ENCODE measurements at places on chromosomes 12 and 14.

- no peak for DNase-seq
Observed at GRCh38 chr14:23130871-23131270, 11.8 kb upstream of the CEBPE start.

GRCh38 chr12:42809226-42809625 is 219.7 kb upstream of the PRICKLE1 start:
- no peak for DNase-seq

DNA sequence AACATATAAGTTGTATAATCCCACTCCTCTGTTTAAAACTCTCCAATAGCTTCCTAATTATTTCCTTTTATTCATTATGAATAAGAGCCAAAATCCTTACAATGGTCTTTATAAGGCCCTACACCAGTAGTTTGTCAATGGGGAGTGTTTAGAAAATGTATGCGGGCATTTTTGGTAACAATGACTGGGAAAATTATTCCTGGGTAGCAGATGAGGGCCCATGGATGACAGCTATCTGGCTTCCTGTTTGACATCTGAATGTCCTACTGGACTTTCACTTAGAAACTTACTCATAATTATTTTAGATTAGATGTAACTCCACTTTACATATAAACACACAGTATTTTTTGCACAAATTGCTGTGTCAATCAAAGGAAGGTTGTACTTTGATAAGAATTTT is 101.2 kb downstream of the PAPLN start:
- no peak for DNase-seq

GRCh38 chr14:59484639-59485175 is 390 bp downstream of the JKAMP start:
- DNase-seq = no peak

DNA sequence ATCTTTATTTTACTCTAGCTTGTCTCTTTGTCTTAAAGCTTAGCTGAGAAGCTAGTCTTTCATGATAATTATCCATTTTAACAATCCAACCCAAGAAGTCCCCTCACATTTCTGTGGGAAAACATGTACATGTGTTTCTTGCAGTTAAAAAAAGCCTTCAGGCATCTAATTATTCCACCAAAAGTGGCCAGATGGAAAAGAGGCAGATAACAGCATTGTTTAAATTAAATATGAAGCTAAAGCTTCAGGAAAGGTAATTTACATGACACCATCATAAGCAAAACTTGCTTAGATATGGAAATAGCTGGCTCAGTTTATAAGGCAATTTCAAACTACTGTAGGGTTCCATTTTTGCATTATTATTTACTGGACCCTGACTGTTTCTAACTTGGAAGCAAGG is 175.4 kb downstream of the UNC79 start:
- no peak for DNase-seq

DNA sequence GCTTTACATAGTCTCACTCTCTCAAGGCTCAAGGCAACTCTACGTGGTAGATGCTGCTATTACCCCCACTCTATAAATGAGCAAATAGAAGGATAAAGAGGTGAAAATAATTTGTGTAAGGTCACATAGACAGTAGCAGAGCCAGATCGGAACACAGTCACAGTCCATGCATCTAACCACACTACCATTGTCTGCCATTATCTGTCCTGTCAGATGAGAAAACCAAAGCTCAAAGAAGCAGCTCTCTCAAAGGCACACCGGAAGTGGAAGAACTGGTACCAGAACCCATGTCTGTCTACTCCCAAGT is 134.4 kb upstream of the NUDT4 start:
- no peak for DNase-seq

GRCh38 chr12:47940773-47941474 is 22.5 kb upstream of the TMEM106C start:
- DNase-seq = no peak

- no peak for DNase-seq
Observed at GRCh38 chr12:32997471-32997870, 100.9 kb upstream of the PKP2 start.

DNA sequence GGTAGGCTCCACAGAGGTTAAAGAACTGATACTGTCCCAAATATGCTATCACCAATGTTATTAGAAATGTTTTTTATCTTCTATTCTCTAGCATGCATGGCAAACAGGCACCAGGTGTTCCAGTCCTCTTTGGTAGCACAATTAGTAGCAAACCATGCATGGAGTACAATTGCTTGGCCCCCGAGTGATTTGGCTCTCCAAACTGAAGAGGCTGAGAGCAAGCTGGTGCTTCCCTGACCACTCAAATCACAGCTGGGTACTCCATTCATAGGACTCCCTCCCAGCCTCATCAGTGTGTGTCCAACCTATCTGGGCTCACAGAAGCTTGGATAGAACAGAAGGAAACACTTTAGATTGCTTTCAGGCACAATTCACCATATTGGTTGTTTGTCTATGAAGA is 93.4 kb downstream of the DIO2 start:
- DNase-seq = no peak

- DNase-seq = no peak
Observed at GRCh38 chr12:107223821-107224220, 130.5 kb upstream of the CRY1 start.

DNA sequence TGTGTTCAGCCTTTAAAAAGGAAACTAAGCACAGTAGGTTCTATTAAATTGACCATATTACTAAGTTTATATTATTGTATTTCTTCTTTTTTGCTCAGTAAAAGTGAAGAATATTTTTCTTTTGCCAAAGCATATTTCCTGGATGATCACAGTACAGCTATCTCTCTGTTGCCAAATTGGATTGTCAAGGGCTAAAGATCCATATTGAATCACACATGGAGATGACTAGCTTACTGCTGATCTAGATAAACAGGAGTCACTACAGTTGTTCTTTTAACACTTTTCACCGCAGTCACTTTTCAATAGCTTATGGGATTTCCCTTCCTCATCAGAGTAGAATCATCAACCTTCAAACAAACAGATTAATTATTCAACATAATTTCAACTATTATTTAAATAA is 78.6 kb downstream of the LRRC9 start:
- DNase-seq = no peak

DNA sequence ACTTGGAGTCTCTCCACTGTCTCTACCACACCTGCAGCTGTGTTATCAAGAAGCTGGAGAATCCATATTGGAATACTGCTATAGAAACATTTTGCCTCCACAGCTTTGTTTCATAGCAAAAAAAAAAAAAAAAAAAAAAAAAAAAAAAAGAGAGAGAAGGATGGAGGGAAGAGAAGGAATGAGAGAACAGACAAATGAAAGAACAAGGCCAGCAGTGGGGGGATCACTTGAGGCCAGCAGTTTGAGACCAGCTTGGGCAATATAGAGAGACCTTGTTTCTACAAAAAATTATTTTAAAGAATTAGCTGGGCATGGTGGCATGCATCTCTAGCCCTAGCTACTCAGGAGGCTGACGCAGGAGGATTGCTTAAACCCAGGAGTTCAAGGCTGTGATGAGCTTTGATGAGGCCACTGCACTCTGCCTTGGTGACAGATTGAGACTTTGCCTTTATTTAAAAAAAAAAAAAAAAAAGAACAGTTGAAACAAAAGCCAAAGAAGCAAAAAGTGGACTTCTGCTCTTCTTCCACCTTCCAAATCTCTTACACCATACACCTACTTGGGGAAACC is 8.1 kb downstream of the VEZT start:
- DNase-seq = no peak

- no peak for DNase-seq
Observed at GRCh38 chr12:10027721-10028120, 2.8 kb upstream of the CLEC9A start.

Data from activated CD8-positive, alpha-beta memory T cell treated with anti-CD3 and anti-CD28 coated beads for 4 hours (primary cell).